ENCODE measurements at places on chromosomes 5 and 9. TPM values are rescaled to one million over a fixed set of nuclear protein-coding genes. Genes with fewer than 3 reads are reported as not detected.

Gene RNF145
- 49.7 TPM for polyA plus RNA-seq

Gene C5orf58
- polyA plus RNA-seq, result not detected

Gene KIF4B
- polyA plus RNA-seq, result not detected

Gene C7
- polyA plus RNA-seq, result 0.78 TPM

Gene SH3PXD2B
- 18.7 TPM for polyA plus RNA-seq

Gene FOXI1
- not detected for polyA plus RNA-seq

Gene IL17B
- polyA plus RNA-seq, result not detected

Gene INSL6
- not detected for polyA plus RNA-seq

Gene ARHGEF39
- polyA plus RNA-seq, result 0.51 TPM

Gene FBP2
- polyA plus RNA-seq, result not detected
